Ascending aorta (tissue), 2 donors: ENCODE measurements at places on chromosomes 11 and 22. TPM values are rescaled to one million over a fixed set of nuclear protein-coding genes. Genes with fewer than 3 reads are reported as not detected.

FGF4 gene
- total RNA-seq: not detected

DNA sequence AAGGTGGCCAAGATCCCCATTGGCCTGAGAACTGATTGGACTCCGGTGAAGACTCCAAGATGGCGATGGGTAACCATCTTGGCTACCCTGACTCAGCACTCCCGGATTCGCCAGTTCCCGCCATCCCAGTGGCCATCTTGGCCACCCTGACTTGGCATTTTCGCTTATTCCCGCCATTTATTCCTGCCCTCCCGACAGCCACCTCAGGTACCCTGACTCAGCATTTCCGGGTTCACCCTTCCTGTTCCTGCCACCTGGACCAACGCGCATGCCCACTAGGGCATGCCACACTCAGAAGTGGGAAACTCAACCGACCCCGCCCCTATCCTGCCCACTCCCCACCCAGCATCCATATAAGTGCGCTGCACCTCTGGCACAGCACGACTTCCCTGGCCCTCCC is 7.8 kb downstream of the OR8K5 start:
- DNase-seq: no peak
- no peaks in the 10 kb centered on the region for H3K27me3 ChIP-seq
- H3K36me3 ChIP-seq: no peaks in the 10 kb centered on the region
- H3K4me1 ChIP-seq: no peaks in the 10 kb centered on the region

DNA sequence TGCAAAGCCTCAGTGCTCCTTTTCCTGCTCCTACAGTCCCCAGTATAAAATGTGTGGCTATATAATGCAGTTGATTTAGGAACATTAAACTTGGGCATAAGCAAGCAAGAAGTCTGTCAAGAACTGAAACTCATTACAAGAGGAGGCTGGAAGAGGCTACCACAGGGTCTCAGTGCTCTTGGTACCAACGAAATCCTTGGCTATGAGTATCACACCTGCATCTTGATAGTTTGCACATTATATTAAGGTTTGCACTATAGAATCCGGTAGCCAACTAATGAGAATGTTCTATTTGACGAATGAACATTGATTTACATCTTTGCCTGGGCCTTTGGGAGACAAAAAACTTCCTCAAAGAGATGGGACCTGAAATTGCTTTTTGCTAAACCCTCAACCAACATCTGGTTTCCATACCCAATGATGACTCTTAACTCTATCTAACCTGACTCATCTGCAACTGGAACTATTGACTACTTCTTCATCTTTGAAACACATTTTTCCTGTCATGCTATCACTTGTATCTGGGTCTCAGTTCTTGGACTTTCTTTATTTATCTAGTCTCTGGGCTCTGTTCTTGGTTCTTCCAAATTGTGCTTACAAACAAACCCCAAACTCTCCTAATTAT is 207.2 kb upstream of the CTSC start:
- no peaks in the 10 kb centered on the region for H3K36me3 ChIP-seq
- H3K4me3 ChIP-seq: no peak overlapping the region
- DNase-seq: no peak
- H3K27me3 ChIP-seq: no peaks in the 10 kb centered on the region

DNA sequence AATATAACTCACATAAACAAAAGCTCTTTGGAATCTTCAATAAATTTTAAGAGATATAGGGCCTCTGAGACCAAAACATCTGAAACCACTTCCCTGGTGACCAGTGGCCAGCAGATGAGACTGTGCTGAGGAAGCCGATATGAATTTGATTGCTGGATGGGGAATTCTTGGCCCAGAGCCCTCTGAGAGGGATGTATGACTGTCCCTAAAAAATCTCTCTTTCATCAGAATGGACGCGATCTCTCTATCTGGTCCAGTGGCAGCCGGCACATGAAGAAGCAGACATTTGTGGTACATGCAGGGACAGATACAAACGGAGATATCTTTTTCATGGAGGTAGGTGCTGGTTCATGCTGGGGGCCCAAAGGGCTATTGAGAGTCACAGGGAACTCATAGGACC is 37.5 kb downstream of the MYBPC3 start:
- DNase-seq: peak; percentile 22
- no peaks in the 10 kb centered on the region for H3K27me3 ChIP-seq
- H3K36me3 ChIP-seq: peaks cover 77% of the 10 kb centered on the region
- H3K4me1 ChIP-seq: no peaks in the 10 kb centered on the region
- no peak overlapping the region for H3K27ac ChIP-seq
- H3K4me3 ChIP-seq: no peak overlapping the region
